ENCODE measurements at places on chromosomes 3 and 15.

- no peaks in the 10 kb centered on the region for H3K4me1 ChIP-seq
- no peaks in the 10 kb centered on the region for H3K36me3 ChIP-seq
- DNase-seq, result no peak
- no peak overlapping the region for H3K27ac ChIP-seq
- no peaks in the 10 kb centered on the region for H3K27me3 ChIP-seq
- H3K4me3 ChIP-seq, result no peak overlapping the region
Measured at GRCh38 chr3:17081520-17081919, 196.8 kb downstream of the PLCL2 start.

DNA sequence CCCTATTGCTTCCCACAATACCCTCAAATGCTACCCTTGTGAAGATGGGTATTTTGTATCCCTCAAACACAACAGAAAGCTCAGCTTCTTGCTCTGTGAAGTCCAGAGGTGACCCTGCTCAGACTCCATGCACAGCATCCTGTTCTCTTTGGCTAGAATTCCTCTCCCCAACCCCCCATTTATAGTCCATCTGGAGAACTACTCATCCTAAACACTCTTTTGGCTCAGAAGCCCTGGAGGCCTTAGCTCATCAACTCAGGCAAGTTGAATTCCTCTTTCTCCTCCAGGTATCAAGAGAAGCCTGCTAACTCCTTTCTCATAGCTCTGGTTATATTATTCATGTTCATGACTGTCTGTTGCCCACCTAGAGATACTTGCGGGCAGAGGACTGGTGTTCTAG is 18.3 kb upstream of the GASK1A start:
- no peaks in the 10 kb centered on the region for H3K27me3 ChIP-seq
- H3K36me3 ChIP-seq, result no peaks in the 10 kb centered on the region
- no peak for DNase-seq
- H3K4me3 ChIP-seq, result no peak overlapping the region
- H3K4me1 ChIP-seq, result peaks cover 4% of the 10 kb centered on the region

- no peak overlapping the region for H3K27ac ChIP-seq
- no peak for DNase-seq
- H3K27me3 ChIP-seq, result no peaks in the 10 kb centered on the region
- no peak overlapping the region for H3K4me3 ChIP-seq
- H3K4me1 ChIP-seq, result no peaks in the 10 kb centered on the region
- H3K36me3 ChIP-seq, result no peaks in the 10 kb centered on the region
Measured at GRCh38 chr15:91345736-91346135, 245.7 kb downstream of the SV2B start.

GRCh38 chr3:18217507-18218174 is 207.5 kb downstream of the SATB1 start:
- H3K4me1 ChIP-seq, result no peaks in the 10 kb centered on the region
- no peak overlapping the region for H3K4me3 ChIP-seq
- H3K27ac ChIP-seq, result no peak overlapping the region

DNA sequence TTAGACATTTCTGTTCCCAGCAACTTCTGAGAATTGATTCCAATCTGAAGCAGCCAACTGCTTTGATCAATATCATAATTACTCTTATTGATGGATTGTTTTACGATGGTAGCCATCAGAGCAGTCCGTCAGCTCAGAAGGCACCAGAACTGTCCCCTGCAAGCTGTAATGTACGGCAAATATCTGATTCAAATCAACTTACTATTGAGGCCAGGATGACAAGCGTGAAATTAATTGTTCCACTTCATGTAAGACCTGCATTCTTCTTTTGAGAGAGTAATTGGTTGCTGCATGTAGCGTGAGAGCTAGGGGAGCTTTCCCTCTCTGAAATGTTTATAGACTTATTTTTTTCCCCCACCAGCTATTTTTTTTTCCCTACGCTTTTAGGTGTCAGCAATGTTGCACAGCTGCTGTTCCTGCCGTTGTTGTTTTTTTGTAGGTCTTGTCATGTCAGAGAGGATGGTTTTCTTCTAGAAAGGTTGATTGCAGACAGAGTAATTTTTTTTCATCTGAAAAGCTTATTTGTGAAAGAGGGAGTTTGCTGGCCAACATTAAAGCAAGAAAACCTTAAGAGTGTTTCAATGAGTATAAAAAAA is 134.9 kb downstream of the CACNA2D3 start:
- no peaks in the 10 kb centered on the region for H3K36me3 ChIP-seq
- no peak overlapping the region for H3K4me3 ChIP-seq
- no peak overlapping the region for H3K27ac ChIP-seq
- H3K27me3 ChIP-seq, result no peaks in the 10 kb centered on the region

GRCh38 chr3:127208483-127209100 is 15.7 kb downstream of the PRR23E start:
- peaks cover 4% of the 10 kb centered on the region for H3K27me3 ChIP-seq
- no peaks in the 10 kb centered on the region for H3K4me1 ChIP-seq
- no peak for DNase-seq
- H3K27ac ChIP-seq, result no peak overlapping the region

GRCh38 chr15:59686389-59686788 is 2.7 kb downstream of the BNIP2 start:
- no peak overlapping the region for H3K4me3 ChIP-seq
- peaks cover 11% of the 10 kb centered on the region for H3K36me3 ChIP-seq
- peaks cover 49% of the 10 kb centered on the region for H3K4me1 ChIP-seq
- H3K27me3 ChIP-seq, result no peaks in the 10 kb centered on the region
- peak; percentile 58 for DNase-seq
- peak overlapping the region; percentile 100 for H3K27ac ChIP-seq

DNA sequence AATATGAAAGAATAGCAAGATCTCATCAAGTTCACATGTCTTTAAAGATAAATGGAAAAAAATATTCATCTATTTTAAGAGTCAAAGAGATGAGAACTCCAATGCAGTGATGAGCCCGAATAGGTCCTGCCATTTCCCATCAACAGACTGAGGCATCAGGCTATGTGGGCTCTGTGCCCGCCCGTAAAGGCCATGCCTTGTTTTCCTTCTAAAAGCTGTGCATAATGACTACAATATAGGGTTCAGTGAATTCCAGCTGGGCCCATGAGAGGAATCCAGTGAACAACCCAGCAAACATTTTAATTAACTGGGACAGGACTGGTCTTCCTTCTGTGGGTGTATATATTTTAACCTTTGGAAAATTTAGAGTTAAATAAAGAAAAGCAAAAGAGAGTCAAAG is 44.6 kb downstream of the RASGRP1 start:
- no peak overlapping the region for H3K27ac ChIP-seq
- H3K4me1 ChIP-seq, result no peaks in the 10 kb centered on the region
- H3K27me3 ChIP-seq, result no peaks in the 10 kb centered on the region
- no peak overlapping the region for H3K4me3 ChIP-seq
- no peak for DNase-seq
- no peaks in the 10 kb centered on the region for H3K36me3 ChIP-seq

DNA sequence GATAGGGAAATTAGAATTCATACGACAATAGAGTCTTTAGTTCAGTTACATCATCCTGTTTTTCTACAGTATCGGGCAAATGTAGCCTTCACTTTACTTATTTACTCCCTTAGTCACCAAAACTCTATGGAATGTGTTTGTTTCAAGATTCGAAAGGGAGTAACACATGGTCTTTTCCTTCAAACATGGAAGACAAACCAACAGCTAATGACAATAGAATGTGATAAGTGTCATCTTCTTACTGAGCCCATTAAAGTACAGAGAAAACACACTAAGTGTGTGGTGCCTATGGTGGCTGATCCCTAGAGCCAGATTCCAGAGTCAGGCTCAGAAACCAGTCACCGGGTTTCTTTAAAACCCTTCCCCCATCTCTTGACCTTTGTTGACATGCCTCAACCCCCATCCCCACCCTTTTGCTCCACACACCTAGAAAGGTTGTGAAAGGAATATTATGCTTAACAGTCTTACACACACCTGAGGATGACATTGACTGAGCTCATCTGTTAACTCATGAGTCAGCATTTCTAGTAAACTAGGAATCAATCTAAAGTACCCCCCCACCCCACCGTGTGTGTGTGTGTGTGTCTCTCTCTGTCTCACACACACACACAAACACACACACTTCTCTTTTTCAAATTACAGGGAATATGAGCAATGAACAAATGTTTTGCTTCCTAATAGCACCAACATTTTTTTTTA is 549.6 kb upstream of the CCDC54 start:
- no peak for DNase-seq
- no peak overlapping the region for H3K4me3 ChIP-seq
- H3K27me3 ChIP-seq, result no peaks in the 10 kb centered on the region
- no peak overlapping the region for H3K27ac ChIP-seq
- no peaks in the 10 kb centered on the region for H3K4me1 ChIP-seq

DNA sequence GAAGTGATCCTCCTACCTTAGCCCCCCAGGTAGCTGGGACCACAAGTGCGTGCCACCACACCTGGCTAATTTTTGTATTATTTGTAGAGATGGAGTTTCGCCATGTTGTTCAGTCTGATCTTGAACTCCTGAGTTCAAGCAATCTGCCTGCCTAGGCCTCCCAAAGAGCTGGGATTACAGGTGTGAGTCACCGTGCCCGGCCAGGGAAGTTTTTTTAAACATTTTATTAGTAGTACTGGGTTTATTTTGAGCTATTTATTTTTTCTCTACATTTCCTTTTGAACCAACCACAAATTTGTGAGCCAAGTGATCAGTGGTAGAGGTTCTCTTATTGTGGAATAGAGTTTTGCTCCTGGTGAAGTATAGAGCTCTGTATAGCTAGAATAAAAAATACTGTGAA is 33.7 kb downstream of the ARMC8 start:
- peaks cover 39% of the 10 kb centered on the region for H3K36me3 ChIP-seq
- H3K4me1 ChIP-seq, result peaks cover 32% of the 10 kb centered on the region
- H3K4me3 ChIP-seq, result no peak overlapping the region
- no peaks in the 10 kb centered on the region for H3K27me3 ChIP-seq
- no peak for DNase-seq
